DMS79 treated with DMSO at 0.1 percent for 48 hours (cell line): ENCODE measurements at places on chromosomes 13 and 19.

- no peak for DNase-seq
These were observed 541.8 kb downstream of the IRS2 start for GRCh38 chr13:109244566-109244965.

- no peak for DNase-seq
These were observed 7.4 kb downstream of the RAP2A start for GRCh38 chr13:97441368-97441767.

- no peak for DNase-seq
These were observed 26.5 kb downstream of the RANBP3 start for GRCh38 chr19:5951338-5951861.

DNA sequence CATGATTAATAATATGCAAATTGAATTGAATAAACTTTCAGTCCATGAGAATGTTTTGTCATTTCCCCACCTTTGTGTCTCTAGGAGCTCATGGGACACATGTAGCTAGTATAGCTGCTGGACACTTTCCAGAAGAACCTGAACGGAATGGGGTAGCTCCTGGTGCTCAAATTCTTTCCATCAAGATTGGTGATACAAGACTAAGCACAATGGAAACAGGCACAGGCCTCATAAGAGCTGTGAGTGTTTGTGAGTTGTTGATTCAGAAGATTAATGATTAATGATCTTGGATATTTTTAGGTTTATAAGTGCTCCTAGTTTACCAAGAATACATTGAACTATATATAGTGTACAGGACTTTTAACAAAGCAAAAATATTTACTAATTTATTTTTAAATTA, 30.1 kb downstream of the TPP2 start:
- DNase-seq, result no peak

DNA sequence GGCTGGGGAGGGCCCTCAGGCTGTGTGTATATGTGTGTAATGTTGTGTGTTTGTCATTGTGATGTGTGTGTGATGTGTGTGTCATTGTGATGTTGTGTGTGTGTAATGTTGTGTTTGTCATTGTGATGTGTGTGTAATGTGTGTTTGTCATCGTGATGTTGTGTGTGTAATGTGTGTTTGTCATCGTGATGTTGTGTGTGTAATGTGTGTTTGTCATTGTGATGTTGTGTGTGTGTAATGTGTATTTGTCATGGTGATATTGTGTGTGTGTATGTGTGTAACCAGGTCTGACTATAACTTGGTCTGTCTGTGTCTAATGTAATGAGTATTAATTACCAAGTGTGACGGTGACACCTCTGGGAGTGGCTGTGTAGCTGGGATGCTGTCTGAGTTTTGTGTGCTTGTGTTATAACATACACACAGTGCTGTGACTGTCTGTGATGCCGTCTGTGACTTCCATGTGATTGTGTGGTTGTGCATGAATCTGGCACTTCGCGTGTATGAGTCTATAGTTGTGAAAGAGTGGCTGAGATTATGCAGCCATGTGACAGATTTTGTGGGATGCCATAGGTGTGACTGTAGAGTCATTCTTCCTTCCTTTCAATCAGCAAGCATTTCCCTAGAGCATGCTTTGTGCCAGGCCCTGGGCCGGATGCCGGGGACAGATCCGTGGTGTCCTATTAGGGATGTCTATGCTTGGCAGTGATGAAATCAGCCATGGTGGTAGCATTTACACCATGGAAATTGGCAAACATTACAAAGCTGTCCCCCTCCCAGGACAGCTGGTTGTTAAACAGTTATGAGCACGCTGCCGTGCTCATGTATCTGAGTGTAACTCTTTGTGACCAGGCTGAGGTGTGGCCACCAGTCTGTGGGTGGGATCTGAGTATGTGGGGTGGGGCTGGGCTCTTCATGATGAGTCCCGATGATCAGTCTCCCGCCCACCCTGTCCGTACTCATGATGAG, 6.4 kb downstream of the TNFSF14 start:
- DNase-seq, result no peak

DNA sequence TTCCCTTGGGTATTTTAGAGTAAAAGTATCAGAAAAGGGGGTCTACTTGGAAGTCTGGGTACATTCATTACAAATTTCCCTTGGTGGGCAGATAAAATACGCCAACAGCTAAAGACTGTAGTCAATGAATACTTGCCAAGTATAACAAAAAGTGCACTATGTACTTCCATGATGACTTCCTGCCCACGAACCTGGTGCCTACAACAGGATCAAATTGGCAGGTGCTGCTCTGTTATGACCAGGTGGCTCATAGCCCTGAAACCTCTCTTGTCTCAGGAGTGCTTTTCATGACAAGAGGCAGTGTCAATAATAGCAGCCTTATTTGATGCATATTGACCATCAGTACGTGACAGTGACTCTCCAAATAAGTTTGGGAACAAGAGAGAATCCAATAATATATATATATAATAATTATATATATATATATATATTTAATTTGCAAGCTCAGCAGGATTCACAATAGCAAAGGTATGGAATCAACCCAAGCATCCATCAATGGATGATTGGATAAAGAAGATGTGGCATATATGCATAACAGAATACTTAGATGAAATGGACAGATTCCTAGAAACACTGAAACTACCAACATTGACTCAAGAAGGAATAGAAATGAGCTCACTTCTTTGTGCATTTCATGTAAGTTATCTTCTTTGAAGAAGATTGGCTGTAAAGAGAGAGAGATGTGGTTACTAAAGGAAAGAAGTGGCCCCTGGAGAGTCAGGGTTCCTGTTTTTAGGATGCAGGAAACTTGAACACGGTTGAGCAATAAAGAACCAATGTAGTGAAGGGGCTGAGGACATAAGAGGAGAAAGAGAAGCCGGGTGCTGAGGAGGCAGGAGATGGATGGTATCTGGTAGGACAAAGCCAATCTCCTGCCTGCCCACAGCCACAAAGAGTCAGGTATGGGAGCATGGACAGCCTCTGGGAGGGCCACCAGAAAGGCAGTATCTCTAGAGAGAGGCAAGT, 52.0 kb upstream of the GTF2F2 start:
- no peak for DNase-seq

DNA sequence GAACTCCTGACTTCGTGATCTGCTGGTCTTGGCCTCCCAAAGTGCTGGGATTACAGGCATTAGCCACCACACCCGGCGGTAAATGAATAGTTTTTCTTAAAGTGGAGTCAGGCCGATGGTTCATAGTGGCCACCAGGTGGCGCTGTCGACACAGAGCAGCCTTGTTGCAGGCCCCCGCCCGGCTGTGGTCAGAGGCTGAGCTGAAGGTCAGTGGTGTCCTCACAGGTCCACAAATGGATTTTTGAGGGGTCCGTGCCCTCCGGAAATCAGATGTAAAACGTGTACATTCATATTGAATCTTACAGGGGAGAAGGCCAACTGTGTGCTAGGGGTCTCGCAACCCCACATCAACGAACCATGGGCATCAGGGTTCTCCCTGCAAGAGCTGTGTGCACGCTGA, 13.4 kb upstream of the WDR18 start:
- DNase-seq, result no peak

DNA sequence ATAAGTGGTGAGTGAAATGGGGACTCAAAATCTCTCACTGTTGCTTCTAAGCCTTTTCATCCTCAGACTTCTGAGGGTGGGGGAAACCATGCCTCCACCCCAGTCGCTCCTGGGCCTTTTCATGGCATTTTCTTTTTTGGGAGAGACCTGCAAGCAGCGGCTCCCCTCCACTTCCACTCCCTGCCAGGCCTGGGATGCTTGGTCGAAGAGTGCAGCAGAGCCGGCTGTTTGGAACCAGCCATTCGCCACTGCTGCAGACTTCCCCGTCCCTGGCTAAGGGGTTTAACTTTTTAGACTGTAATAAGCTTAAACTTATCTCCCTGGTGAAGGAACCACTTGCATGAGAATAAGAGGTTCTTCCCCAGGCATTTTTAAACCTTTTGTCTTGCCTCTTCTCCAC, 617.2 kb downstream of the PCDH9 start:
- DNase-seq, result no peak

GRCh38 chr19:15449620-15450527, at the start of gene WIZ:
TSS of gene WIZ (minus strand) at chr19:15449956. CDS start at chr19:15448307, 1,649 bp downstream.
- peak; percentile 60 for DNase-seq

- no peak for DNase-seq
These were observed 25.9 kb downstream of the ACSBG2 start for GRCh38 chr19:6161271-6161850.

- DNase-seq, result no peak
These were observed 6.3 kb downstream of the ARRDC5 start for GRCh38 chr19:4896372-4896771.

- no peak for DNase-seq
These were observed 1.8 kb downstream of the VASP start for GRCh38 chr19:45508861-45509691.

DNA sequence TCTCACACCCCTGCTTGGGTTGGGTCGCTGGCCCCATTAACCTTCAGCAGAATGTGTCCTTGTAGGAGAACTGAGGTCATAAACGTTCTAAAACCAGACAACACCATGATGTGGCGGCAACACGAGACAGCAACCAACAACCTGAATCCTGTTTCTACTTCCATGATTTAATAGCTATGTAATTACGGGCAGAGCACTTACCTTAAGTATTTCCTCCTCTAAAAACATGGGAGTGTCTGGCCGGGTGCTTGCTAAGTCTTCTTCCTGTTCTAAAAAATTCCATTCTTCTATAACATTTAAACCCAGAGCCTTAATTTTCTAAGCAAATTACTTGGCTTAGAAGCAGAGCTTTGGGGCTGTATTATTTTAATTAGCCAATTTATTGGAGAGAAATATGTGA, 33.5 kb upstream of the IRS2 start:
- no peak for DNase-seq

- no peak for DNase-seq
These were observed 36.1 kb downstream of the ZNF787 start for GRCh38 chr19:56084835-56085536.

- DNase-seq, result no peak
These were observed 126.4 kb downstream of the TNFRSF19 start for GRCh38 chr13:23696610-23697009.

DNA sequence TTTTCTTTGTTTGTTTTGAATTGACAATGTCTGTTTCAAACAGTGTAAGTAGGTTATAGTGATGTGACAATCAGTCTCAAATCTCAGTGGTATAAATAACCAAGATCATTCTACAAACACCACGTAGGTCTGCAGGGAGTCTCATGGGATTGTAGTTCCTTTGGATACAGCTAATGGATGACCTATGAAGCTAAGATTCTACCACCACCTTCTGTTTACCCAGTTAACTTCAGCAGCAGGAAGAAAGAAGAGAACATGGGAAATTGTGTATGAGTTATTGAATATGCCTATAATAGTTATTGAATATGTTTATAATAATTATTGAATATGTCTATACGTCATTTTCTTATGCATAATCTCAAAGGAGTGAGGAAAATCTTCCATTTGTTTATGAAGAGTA, 63.9 kb upstream of the SLITRK5 start:
- no peak for DNase-seq

DNA sequence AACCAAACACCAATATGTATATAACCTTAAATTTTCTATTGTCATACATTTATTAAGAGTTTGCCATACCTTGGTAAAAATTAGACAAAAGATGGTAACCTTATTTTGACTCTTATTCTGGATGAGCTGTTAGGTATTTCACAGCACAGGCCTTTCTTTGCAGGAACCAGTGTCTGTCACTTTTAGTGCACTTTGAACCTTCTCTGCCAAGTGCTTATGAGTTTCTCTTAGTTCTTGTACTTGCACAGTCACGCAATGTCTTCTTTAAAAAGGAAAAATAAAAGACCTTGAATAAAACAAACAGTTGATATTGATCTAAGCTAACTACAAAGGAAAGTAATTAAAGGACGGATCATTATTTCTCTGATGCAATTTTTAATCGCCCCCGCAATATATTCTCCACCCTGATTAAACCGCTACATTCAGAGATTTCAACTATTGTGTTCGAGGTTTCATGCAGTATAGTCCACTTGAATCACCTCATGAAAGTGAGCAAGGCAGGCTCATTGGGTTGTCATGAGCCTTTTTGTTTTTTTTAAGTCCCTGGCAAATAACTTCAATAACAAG, 534.5 kb downstream of the KLF5 start:
- no peak for DNase-seq

GRCh38 chr19:53537121-53537520, 824 bp upstream of the ZNF331 start:
- DNase-seq, result peak; percentile 14

GRCh38 chr19:42124386-42124901, 7.8 kb downstream of the POU2F2 start:
- no peak for DNase-seq

GRCh38 chr19:3351702-3352447, 14.5 kb upstream of the NFIC start:
- DNase-seq, result no peak

GRCh38 chr13:98208606-98209005, 31.5 kb upstream of the RNF113B start:
- DNase-seq, result no peak

DNA sequence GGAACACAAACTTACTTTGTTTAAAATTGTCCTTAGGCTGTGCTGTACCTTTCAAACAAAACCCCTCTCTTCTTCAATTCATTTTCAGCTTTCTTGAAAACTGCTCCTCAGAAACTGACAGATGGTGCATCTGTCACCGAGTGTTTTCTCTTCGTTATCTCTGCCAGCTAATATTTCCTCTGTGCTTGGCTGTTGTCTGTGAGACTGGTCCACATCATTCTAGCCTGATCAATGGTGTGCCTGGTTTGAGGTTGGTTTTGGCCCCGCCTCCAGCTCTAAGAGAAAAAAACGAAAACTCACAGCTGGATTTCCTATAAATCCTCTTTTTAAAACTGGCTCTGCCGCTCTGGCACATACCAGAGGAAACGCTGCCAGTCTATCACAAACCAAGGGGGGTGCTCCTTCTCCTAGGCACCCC, 79.7 kb downstream of the STARD13 start:
- DNase-seq, result no peak

DNA sequence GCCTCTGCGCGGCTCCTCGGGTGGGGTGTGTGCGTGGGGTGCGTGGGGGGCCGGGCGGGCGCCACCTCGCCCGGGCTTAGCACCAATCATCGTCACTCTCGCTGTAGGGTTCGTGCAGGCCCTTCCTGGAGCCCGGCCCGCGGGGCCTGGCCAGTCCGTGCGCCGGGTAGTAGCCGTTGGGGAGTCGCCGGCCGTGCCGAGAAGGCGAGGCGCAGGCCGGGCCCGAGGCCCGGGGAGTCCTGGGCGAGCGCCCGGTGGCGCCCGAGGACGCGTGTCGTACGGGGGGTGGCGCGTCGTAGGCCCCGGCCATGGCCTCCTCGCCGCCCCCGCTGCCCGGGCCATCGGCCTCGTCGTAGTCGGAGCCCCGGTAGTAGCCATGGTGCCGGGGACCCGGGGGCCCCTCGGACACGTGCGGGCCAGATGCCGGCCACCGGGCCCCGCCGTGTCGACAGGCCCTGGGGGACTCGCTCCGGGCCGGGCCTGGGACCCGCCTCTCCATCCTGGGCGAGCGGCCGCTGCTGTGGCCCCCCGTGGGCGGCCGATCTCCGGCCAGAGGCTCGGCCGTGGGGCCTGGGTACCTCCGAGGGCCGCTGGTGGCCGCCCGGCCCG, 57.1 kb downstream of the IER2 start:
- DNase-seq, result no peak
